ENCODE measurements at places on chromosomes 1 and 21.

GRCh38 chr1:169892176-169892926 lies 1.3 kb downstream of the SCYL3 start:
- DNase-seq, result no peak

DNA sequence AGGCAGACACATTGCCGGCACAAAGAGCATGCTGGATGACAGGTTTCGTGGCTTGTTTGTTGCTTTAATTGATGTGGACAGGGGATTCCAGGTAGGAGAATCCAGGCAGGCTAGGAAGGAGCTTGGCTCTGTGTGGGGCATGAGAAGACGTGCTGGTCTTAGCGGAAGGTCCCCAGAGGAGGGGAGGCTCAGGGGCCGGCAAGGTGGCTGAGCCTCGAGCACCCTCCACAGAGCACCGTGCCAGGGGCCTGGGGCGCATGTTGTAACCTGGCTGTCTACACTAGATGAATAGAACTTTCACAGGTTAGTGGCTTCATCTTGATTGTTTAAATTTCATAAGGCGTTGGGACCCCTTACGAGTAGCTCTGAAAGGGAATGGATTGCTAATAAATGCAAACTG lies 223.1 kb downstream of the CAMTA1 start:
- no peak for DNase-seq

- no peak for DNase-seq
Observed at GRCh38 chr21:26715116-26715515, 130.1 kb downstream of the ADAMTS1 start.

- DNase-seq, result no peak
Observed at GRCh38 chr1:16014509-16015482, 3.0 kb downstream of the HSPB7 start.

DNA sequence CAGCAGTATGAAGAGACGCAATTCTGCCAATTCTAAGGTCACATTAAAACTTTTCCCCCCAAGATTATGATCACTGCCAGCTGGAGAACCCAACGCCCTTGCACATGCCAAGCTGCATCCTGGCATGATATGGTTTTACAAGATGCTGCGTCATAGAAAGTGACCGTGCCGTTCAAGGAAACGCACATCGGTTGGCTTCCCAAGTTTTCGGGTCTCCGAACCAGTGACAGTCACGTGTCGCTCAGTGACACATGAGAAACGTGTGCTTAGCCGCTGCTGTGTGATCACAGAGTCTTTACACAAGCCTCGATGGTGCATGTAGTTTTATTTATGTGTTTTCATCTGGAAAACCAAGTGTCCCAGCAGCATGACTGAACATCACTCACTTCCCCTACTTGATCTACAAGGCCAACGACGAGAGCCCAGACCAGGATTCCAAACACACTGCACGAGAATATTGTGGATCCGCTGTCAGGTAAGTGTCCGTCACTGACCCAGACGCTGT lies 7.4 kb downstream of the SMIM1 start:
- DNase-seq, result no peak

- DNase-seq, result no peak
Observed at GRCh38 chr1:5798904-5799303, 193.3 kb downstream of the NPHP4 start.

DNA sequence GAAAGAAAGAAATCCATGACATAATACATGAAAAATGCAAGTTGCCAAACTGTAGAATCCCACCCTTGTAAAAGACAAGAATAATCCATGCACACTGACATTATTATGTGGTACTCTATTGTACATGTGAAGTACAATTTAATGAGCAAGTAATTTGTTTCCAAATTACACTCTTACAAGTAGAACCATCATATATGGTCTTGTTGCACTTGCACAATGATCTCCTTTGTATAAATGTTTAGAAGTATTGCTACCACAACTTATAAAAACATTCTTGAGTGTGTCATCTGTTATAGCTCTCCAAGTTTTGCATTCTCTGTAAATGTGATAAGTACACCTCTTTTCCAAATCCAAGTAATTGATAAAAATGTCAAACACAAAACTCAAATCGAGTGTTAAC lies 29.1 kb upstream of the ZNF281 start:
- DNase-seq, result no peak

- no peak for DNase-seq
Observed at GRCh38 chr1:230348386-230349019, 77.6 kb downstream of the PGBD5 start.

DNA sequence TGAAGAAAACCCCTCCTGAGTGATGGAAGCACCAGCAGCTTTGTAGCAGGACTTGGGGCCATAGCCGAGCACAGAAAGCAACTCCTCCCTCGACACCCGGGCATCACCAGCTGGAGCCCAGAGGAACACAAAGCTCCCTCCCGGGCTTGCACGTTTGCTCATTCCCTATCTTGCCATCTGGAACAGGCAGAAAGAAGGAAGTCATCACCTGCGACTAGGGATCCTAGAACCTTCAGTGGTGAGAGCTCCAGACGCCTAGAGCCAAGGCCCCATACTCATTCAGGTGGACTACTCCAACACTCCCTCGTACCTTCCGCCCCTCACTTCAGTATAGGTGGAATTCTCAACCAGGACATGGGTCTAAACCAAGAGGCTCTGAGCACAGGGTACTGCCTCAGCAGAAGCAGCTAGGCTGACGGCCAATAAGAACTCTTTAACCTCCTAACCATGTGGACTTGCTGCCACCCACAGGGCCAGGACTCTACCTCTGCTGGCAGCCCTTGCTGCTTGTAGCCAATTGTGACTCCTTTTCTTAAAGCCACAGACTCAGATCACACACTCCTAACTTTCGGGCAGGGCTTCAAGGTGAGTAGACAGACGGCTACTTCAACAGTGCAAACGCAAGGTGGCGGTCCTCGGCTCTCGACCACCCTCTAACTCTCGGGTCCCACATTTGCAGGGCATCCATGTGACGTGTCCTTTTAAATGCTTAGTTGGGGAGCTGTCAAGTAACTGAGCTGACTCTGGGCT lies 65.4 kb downstream of the NPHP4 start:
- DNase-seq, result no peak

- DNase-seq, result no peak
Observed at GRCh38 chr1:103371234-103371633, 154.3 kb upstream of the RNPC3 start.

DNA sequence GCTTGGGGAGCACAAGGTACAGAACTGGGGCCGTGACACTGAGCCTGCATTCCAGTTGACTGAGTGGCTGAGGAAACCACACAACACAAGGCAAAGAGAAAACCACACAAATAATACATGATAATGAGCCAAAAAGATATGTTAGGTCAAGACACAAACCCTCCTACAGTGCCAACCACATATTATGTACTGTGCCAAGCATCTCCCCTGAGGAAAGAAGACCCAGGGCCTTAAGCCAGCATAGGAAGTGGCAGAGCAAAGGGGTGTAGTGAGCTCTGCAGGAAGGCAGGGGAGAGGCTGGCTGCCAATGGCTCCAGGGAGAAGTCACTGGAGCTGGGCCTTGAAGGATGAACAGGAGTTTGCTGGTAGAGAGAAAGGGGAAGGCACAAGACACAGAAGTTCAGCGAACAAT lies 28.2 kb downstream of the CTNNBIP1 start:
- DNase-seq, result no peak

- DNase-seq, result peak; percentile 62
Observed at GRCh38 chr1:89632657-89633247, at the start of gene LRRC8C. Gene LRRC8C (plus strand): TSS chr1:89633120. CDS start chr1:89686474, 53,354 bp downstream.

DNA sequence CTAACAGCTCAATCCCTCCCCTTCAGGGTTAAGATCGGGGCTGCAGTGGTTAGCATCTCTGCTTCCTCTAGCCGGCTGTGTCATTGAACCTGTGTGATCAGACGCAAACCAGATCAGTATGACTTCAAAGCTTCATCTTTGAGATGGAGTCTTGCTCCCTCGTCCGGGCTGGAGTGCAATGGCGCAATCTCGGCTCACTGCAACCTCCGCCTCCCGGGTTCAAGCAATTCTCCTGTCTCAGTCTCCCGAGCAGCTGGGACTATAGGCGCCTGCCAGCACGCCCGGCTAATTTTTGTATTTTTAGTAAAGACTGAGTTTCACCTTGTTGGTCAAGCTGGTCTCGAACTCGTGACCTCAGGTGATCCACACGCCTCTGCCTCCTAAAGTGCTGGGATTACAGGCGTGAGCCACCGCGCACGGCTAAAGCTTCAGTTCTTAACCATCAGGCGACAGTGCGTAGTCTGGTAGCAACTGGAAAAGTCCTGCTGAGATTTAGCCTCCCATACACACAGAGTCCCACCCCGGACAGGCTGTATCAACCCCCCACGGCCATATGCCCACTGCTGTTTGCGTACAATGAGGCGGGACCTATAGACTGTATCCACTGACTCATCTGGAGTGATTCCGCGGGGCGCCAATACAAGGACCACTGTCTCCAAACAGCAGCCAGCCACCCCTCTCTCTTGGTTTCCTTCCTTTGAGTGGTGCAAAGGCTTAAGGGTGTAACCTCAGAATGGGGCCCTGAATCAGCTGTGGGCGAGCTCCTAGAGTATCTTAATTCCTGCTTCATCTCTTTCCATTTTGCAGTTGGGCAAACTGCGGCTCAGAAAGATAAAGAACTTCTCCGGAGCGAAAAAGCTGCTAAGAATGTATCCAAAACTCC lies 23.3 kb downstream of the CELA3A start:
- peak; percentile 45 for DNase-seq

- no peak for DNase-seq
Observed at GRCh38 chr1:243902100-243902499, 52.1 kb upstream of the AKT3 start.

DNA sequence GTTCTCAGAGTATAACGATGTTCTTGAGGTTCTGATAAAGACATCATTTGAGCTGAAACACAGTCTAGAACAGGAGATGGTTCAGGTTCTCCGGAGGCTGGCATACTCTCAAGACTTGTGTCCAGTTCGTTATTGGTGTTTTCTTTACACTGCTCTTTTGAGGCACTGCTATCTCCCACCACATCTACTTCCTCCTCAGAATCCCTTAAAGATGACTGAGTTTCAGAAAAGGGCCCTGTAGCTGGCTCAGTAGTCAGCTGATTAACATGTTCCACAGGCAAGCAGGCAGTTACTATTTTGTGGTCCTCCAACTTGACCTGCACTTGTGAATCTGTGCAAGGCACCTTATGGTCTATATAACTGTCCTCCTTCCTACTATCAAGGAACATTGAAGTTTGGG lies 50.2 kb downstream of the ZZZ3 start:
- no peak for DNase-seq

- DNase-seq, result no peak
Observed at GRCh38 chr1:170703591-170703990, 39.7 kb downstream of the PRRX1 start.

- no peak for DNase-seq
Observed at GRCh38 chr1:119987112-119987511, 82.3 kb downstream of the NOTCH2 start.

DNA sequence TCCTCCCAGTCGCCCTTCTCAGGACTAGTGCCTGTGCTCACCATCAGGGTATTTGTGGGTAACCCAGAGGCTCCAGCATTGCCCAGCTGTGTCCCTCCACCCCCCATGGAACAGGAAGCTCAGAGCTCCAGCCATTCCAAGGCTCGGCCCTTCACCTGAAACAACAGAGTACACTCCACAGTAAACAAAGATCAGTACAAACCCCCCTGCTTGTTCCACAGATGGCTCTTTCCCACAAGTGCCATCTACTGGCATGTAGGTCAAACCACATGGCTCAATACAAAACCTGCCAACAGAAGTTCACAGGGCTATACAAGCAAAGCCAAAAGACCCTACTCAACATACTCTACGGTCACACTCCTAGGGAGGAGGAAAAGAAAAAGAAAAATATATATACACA lies 258.7 kb downstream of the AGBL4 start:
- DNase-seq, result no peak
